Activated T-cell treated with anti-CD3 and anti-CD28 coated beads for 24 hours (primary cell): ENCODE measurements at places on chromosomes 3 and 15.

DNA sequence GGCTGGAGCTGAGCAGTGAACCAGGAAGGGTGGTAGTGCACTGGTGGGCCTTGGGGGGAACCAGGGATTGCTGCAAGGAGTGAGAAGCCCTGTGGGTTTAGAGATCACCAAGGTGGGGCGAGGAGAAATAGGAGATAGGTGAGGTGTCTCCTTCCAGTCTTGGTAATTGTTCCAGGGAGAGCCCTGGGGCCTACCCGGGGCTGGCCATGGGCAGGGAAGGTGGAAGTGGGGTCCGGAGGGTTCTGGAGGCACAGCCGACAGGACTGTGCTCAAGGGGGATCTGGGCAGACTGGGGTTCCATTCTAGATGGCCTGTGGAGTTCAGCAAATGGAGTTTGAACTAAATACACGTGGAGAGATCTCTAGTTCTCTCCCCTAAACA lies 4.5 kb downstream of the CHST13 start:
- no peak for DNase-seq

GRCh38 chr3:119357190-119357589 lies 63.0 kb downstream of the ARHGAP31 start:
- no peak for DNase-seq

- no peak for DNase-seq
Measured at GRCh38 chr15:32869776-32870175, 152.0 kb downstream of the GREM1 start.

DNA sequence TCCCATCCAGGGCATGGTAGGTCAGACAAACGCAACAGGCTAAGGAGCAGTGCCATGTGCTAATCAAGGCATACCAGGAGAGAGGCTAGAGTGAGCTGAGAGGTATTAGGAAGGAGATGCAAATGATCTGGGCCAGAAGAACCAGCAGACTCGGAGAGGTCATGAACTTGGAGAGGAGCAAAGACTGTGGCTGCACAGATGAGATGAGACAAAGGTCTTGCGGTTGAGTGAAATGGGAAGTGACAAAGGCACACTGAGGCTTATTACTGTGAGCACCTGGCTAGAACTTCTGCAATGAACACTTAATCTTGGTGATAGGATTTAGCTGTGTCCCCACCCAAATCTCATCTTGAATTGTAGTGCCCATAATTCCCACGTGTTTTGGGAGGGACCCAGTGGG lies 380.2 kb downstream of the ULK4 start:
- DNase-seq, result no peak

DNA sequence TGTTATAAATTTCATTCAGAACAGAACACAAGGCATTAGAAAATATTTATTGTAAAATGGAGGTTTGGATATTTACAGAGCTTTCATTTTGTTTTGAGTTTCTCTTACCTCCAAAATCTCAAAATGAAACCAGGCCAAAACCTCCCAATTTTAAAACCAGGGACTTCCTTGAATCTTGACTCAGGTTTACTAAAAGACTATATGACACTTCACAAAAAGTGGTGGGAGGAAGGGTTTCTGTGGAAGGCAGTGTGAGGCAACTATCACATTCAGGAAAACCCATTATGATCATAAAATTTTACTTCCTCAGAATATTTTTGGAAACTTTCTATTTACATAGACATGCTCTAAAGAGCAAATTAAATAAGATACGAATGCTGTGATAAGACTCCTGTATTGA lies 205.8 kb upstream of the EOMES start:
- DNase-seq, result no peak

DNA sequence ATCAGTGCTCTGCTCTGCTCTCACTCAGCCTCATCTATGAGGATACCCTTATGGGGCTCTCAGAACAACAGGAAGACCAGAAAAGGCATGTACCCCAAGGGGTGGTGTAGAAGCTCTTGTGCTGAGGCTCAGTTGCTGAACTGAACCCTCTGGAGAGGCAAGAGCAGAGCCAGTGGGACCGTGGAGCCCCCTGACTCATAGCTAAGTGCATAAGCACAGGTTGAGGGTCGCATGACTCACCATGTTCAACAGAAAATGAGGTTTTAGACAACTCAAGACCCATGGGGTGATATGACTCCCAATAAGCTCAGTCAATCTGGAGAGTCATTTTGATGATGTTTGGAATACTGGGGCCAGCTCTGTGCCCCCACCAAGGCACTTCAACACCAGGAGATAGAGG lies 37.3 kb downstream of the CRYGS start:
- no peak for DNase-seq

- DNase-seq, result no peak
Measured at GRCh38 chr15:39672666-39673065, 91.8 kb downstream of the THBS1 start.

- DNase-seq, result no peak
Measured at GRCh38 chr15:50884540-50884939, 23.9 kb upstream of the AP4E1 start.

DNA sequence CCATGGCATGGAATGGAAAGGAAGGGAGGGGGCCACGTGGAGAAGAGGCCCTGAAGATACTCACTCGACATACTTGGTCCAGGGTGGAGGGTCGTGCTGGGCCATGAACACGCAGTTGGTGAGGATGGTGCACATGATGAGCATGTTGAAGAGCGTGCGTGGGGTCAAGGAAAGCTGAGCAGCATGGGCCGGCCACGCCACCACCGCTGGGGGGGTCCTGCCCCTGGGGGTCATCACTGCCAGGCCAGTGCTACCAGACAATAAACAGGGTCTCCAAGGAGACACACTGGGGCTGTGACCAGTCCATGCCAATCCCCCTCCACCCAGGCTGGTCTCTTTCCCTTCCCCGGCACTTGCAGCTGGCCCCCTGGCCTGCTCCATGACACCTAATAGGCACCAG lies 27.2 kb downstream of the SCN5A start:
- DNase-seq, result no peak

- DNase-seq, result no peak
Measured at GRCh38 chr3:187293516-187294430, 2.2 kb upstream of the MASP1 start.

GRCh38 chr3:171457607-171458061 lies 2.6 kb downstream of the TNIK start:
- DNase-seq, result no peak

GRCh38 chr15:96766366-96766765 lies 435.9 kb downstream of the NR2F2 start:
- no peak for DNase-seq

DNA sequence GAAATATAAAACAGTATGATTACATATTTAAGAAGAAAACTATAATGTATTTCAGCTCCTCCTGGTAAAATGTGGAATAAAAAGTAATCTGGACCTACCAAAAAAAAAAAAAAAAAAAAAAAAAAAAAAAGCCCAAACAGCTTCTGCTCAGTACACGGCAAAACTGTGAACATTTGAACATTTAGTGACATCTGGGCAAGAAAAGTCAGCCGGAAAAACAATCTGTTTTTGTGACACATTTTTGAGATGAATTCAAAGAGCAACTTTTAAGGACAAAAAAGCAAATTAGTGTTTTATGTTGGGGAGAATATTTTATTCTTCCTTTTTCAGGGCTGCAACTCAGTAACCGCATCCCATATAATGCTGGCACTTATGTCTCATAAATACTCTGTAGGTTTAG lies 649.7 kb upstream of the KCNMB2 start:
- DNase-seq, result no peak

GRCh38 chr15:91135201-91136130 lies 35.4 kb downstream of the SV2B start:
- no peak for DNase-seq

- DNase-seq, result no peak
Measured at GRCh38 chr3:159829056-159829455, 159.6 kb upstream of the IL12A start.

DNA sequence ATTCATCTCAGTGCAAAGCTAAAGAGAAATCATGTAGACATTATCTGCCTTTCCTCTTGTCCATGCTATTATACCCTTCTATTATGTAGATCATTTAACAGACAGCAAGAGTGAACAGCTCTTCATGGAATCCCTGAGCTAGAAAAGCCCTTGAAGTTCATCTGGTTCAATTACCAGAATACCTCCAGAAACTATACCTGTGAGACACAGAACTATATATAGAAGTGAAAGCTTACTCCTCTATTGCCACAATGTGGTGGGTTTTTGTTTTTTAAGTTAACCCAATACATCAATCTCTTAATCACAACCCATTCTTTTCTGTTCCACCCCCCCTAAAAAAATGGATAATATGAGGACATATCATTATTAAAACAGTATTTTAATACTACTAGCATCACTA lies 347.7 kb downstream of the PLCL2 start:
- no peak for DNase-seq

- no peak for DNase-seq
Measured at GRCh38 chr3:188663839-188664238, 507.9 kb upstream of the TPRG1 start.

GRCh38 chr15:101138913-101139880 lies 112.7 kb downstream of the CHSY1 start:
- no peak for DNase-seq
